Karpas-422 (cell line): ENCODE measurements at places on chromosomes 6 and 20. TPM values are rescaled to one million over a fixed set of nuclear protein-coding genes. Genes with fewer than 3 reads are reported as not detected.
A peak's percentile ranks its signal among the peaks of the same experiment; 100 is the strongest.

HSPA12B gene
- not detected in 2 replicates for total RNA-seq

SRSF12 gene
- total RNA-seq, result not detected in 2 replicates

SLC22A16 gene
- not detected in 2 replicates for total RNA-seq

MKKS gene
- total RNA-seq, result 4.6 and 14.6 TPM in 2 replicates

OXT gene
- total RNA-seq, result not detected in 2 replicates

CDH26 gene
- 0.22 TPM in 1 of 2 replicates, not detected in the other for total RNA-seq

DNA sequence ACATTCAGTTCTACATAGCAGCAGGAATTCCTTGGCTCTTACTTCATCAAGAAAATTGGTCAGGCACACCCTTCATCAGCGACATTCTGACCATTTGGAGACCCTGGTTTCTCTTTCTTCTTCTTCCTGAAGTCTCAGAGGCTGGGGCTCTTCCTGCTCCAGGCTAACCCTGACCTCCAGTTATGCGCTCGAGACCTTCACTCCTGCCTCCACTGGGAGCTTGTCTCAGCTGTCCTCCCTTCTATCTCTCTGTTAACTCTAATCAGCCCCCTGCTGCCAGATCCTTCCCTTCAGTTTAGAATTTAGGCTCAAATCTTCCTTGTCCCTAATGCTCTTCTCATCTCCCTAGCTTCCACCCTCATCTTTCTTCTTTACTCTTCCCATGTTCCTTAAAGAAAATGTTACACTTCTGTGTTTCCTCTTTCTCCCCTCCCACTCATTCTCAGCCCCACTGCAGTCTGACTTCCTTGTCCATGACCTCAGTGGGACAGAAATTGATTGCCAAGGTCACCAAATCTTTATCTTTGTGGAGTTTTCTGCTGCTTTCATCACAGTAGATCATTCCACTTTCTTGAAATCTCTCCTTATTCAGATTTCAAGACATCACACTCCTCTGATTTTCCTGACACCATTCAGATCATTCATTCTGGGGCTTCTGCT lies 8.4 kb upstream of the HLA-DOA start:
- no peak for DNase-seq
- H3K27ac ChIP-seq, result peak overlapping the region; percentile 76
- H3K36me3 ChIP-seq, result no peaks in the 10 kb centered on the region
- H3K4me1 ChIP-seq, result peaks cover 35% of the 10 kb centered on the region

DNA sequence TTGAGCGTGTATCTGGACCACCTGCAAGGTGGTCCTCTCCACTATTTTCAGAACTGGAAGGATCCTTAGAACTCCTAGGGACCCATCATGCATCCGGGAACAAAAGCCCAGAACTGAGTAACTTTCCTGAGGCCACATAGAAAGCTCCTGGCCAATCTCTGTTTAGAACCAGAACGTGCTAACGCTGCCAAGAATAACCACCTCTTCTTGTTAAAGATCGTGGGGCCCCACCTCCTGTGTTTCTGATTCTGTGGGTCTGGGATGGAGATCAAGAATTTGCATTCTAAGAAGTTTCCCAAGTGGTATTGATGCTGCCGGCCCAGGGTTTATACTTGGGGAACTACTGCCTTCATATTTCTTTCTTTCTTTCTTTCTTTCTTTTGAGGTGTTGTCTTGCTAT lies 13.3 kb downstream of the CD40 start:
- peaks cover 3% of the 10 kb centered on the region; the same call in 1 of the 2 replicates for H3K4me1 ChIP-seq
- no peak overlapping the region for H3K4me3 ChIP-seq
- no peak overlapping the region for H3K27ac ChIP-seq
- H3K27me3 ChIP-seq, result 0 out of 2 replicates have a peak, but pooled peaks cover 3% of the 10 kb centered on the region

GRCh38 chr6:71289039-71289801 lies 609 bp downstream of the OGFRL1 start:
- peak overlapping the region; percentile 99 for H3K27ac ChIP-seq
- H3K4me1 ChIP-seq, result peaks cover 53% of the 10 kb centered on the region
- peaks cover 25% of the 10 kb centered on the region for H3K36me3 ChIP-seq
- peak; percentile 85 for DNase-seq
- H3K27me3 ChIP-seq, result no peaks in the 10 kb centered on the region
- H3K4me3 ChIP-seq, result peak overlapping the region; percentile 72

GRCh38 chr20:2386516-2387179 lies 5.9 kb downstream of the TGM6 start:
- H3K4me3 ChIP-seq, result no peak overlapping the region
- H3K27ac ChIP-seq, result no peak overlapping the region
- H3K27me3 ChIP-seq, result peaks cover 7% of the 10 kb centered on the region; the same call in 1 of the 2 replicates
- H3K36me3 ChIP-seq, result no peaks in the 10 kb centered on the region

- no peak overlapping the region for H3K4me3 ChIP-seq
- peak; percentile 89 for DNase-seq
- H3K27ac ChIP-seq, result no peak overlapping the region; the same call in 1 of the 2 replicates
- no peaks in the 10 kb centered on the region for H3K36me3 ChIP-seq
- H3K27me3 ChIP-seq, result no peaks in the 10 kb centered on the region
Measured at GRCh38 chr6:159608961-159609651, 83.9 kb downstream of the SOD2 start.

DNA sequence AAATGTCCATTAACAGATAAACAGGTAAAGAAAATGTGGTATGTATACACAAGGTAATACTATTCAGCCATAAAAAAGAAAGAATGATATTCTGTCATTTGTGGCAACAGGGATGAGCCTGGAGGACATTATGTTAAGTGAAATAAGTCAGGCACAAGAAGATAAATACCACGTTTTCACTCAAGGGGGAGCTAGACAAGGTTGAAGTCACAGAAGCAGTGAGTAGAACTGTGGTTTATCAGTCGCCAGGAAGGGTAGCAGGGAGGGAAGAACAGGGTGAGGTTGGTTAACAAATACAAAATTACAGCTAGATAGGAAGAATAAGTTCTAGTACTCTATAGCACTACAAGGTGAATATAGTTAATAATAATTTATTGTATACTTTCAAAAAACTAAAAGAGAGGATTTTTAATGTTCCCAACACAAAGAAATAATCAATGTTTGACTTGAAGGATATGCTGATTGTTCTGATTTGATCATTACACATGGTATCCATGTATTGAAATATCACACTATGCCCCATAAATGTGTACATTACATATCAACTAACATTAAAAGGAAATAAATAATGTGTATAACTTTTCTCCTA lies 21.1 kb downstream of the RTN4IP1 start:
- H3K4me3 ChIP-seq, result peak overlapping the region; percentile 9; the same call in 1 of the 2 replicates
- peaks cover 67% of the 10 kb centered on the region for H3K4me1 ChIP-seq
- DNase-seq, result peak; percentile 93
- peaks cover 34% of the 10 kb centered on the region; the same call in 1 of the 2 replicates for H3K36me3 ChIP-seq
- peak overlapping the region; percentile 84 for H3K27ac ChIP-seq
- no peaks in the 10 kb centered on the region for H3K27me3 ChIP-seq

GRCh38 chr6:14458669-14459266 lies 341.2 kb downstream of the CD83 start:
- H3K4me3 ChIP-seq, result no peak overlapping the region
- no peaks in the 10 kb centered on the region for H3K27me3 ChIP-seq
- no peak for DNase-seq
- H3K27ac ChIP-seq, result no peak overlapping the region

GRCh38 chr20:53149890-53150205 lies 177.7 kb downstream of the TSHZ2 start:
- no peak for DNase-seq
- H3K27ac ChIP-seq, result no peak overlapping the region
- H3K4me3 ChIP-seq, result no peak overlapping the region

- H3K27me3 ChIP-seq, result no peaks in the 10 kb centered on the region
- no peak overlapping the region for H3K27ac ChIP-seq
- DNase-seq, result no peak
- H3K4me3 ChIP-seq, result no peak overlapping the region
- no peaks in the 10 kb centered on the region for H3K36me3 ChIP-seq
Measured at GRCh38 chr6:143959927-143960326, 48.1 kb downstream of the PLAGL1 start.

DNA sequence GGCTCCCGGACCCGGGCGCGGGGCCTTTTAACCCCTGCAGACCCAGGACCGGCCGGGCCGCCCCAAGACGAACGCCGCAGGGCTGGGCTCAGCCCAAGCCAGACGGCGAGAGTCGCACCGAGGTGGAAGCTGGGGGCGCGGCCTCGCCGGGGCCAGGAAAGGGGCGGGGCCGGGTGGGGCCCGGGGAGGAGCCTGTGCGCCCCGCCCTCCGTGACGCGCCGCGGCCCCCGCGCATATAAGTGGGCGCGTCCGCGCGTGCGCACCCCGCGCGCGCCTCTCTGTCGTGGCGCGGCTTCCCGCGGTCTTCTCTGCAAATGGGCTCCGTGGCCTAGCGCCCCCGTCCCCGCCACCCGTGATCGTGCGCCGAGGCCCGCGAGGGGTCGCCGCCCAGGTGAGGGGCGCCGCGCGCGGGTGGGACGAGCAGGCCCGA lies at the start of gene PPDPF:
TSS of gene PPDPF (plus strand) at position 262 of the 430 bp plus-strand sequence. CDS start 544 bp downstream, outside the sequence.
- peaks cover 13% of the 10 kb centered on the region for H3K4me1 ChIP-seq
- H3K4me3 ChIP-seq, result peak within 1 kb of the TSS; percentile 71
- peak; percentile 92 for DNase-seq
- no peak within 1 kb of the TSS for H3K27ac ChIP-seq

DNA sequence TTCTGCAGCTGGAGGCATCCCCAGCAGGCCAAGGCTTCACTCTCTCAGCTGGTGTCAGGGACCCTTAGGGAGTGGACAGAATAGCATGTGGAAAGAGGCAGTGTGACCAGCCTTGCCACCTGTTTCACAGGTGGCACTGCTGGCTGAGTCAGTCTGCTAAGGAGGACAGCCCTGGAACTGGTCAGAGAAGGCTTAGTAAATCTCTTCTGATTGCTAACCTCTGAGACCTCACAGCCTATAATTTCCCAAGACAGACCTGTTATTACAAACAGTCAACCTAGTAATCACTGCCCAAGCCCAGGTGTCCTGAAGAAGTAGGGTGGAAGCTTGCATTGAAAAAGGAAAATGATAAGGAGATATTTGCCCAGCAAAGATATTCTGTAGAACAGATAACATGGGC lies 26.4 kb upstream of the PAQR8 start:
- H3K4me1 ChIP-seq, result peaks cover 1% of the 10 kb centered on the region
- H3K4me3 ChIP-seq, result no peak overlapping the region
- no peak overlapping the region for H3K27ac ChIP-seq
- H3K27me3 ChIP-seq, result no peaks in the 10 kb centered on the region

- peaks cover 4% of the 10 kb centered on the region; the same call in 1 of the 2 replicates for H3K4me1 ChIP-seq
- no peak overlapping the region for H3K4me3 ChIP-seq
- H3K27ac ChIP-seq, result no peak overlapping the region
- no peak for DNase-seq
- no peaks in the 10 kb centered on the region for H3K27me3 ChIP-seq
Measured at GRCh38 chr20:49794336-49795134, 18.1 kb upstream of the SLC9A8 start.

DNA sequence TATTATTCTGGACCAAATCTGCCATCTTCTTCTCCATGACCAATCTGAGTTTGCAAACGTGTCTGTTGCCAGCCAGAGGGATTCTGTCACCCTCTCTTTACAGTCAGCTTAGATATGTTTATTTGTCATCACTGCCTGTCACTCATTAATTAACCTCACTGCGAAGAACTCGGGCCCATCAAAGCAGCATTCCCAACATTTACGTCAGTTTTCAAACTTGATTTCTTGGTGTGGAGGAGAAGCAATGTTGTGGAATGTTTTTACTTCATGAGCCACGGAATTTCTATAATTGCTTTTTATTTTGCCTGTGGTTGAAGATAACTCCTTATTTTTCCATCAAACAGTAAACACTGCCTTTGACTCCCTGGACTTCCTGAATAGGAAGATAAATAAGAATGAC lies 91.8 kb upstream of the CNKSR3 start:
- H3K4me3 ChIP-seq, result no peak overlapping the region
- H3K27ac ChIP-seq, result no peak overlapping the region
- no peak for DNase-seq
- H3K27me3 ChIP-seq, result no peaks in the 10 kb centered on the region; the same call in 1 of the 2 replicates
- H3K36me3 ChIP-seq, result no peaks in the 10 kb centered on the region

GRCh38 chr20:45174434-45175364 lies at the start of gene PI3:
TSS of gene PI3 (plus strand) at chr20:45174902. CDS start at chr20:45174923, 21 bp downstream.
- H3K36me3 ChIP-seq, result no peaks in the 10 kb centered on the region
- no peak for DNase-seq
- H3K27ac ChIP-seq, result no peak within 1 kb of the TSS
- no peak within 1 kb of the TSS for H3K4me3 ChIP-seq
- H3K4me1 ChIP-seq, result no peaks in the 10 kb centered on the region

- no peaks in the 10 kb centered on the region for H3K36me3 ChIP-seq
- H3K27ac ChIP-seq, result no peak overlapping the region
- H3K4me3 ChIP-seq, result no peak overlapping the region
- no peaks in the 10 kb centered on the region for H3K4me1 ChIP-seq
- no peaks in the 10 kb centered on the region for H3K27me3 ChIP-seq
Measured at GRCh38 chr20:51116765-51117686, 94.1 kb upstream of the KCNG1 start.

DNA sequence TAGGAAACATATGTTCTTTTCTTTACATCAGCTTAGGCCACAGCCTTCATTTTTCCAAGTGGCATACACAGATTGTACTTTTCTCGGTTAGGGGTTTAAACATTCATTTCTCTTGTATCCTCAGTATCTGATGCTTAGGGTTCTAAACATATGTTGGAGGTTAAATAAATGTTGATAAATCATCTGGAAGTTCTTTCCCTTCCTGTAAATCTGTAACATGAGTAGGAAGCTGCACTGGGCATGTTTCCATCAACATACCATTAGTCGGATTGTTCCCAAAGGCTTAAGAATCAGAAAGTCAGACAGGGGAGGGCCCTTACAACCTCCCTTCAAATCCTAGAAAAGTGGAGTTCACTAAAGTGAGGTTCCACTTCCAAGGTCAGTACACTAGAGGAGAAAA lies 54.8 kb upstream of the BCLAF1 start:
- H3K27me3 ChIP-seq, result no peaks in the 10 kb centered on the region
- no peaks in the 10 kb centered on the region for H3K4me1 ChIP-seq
- H3K4me3 ChIP-seq, result no peak overlapping the region
- DNase-seq, result no peak
- H3K27ac ChIP-seq, result no peak overlapping the region
- no peaks in the 10 kb centered on the region for H3K36me3 ChIP-seq

DNA sequence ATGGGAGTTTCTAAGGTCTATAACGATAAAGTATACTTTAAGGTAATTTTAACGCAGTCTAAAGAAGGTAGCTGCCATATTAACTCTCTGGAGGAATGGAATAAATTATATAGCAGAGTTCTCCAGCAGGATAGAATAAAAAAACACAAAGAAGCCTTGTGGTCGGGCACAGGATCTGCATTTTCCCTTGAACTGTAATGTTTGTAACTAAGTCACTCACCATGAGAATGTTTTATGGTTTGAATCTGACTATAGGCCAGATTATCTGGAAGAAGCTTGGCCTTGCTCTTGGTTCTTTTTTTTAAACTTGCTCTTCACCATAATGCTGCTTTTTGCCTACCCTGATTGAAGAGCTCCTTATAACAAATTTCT lies 238.8 kb upstream of the NOX3 start:
- no peaks in the 10 kb centered on the region for H3K36me3 ChIP-seq
- H3K27ac ChIP-seq, result no peak overlapping the region
- no peaks in the 10 kb centered on the region for H3K27me3 ChIP-seq
- no peak for DNase-seq
- no peaks in the 10 kb centered on the region for H3K4me1 ChIP-seq
